SK-N-SH (cell line): ENCODE measurements at places on chromosomes 3 and 15. TPM values are rescaled to one million over a fixed set of nuclear protein-coding genes. Genes with fewer than 3 reads are reported as not detected.

GABRB3 gene
- polyA plus RNA-seq, result 0.10 and 0.75 TPM in 2 replicates

TMEM40 gene
- 0.05 and 0.11 TPM in 2 replicates for polyA plus RNA-seq

GPR87 gene
- 2.3 and 2.4 TPM in 2 replicates for polyA plus RNA-seq

CNTN6 gene
- polyA plus RNA-seq, result 0.02 TPM in 1 of 2 replicates, not detected in the other

DNA sequence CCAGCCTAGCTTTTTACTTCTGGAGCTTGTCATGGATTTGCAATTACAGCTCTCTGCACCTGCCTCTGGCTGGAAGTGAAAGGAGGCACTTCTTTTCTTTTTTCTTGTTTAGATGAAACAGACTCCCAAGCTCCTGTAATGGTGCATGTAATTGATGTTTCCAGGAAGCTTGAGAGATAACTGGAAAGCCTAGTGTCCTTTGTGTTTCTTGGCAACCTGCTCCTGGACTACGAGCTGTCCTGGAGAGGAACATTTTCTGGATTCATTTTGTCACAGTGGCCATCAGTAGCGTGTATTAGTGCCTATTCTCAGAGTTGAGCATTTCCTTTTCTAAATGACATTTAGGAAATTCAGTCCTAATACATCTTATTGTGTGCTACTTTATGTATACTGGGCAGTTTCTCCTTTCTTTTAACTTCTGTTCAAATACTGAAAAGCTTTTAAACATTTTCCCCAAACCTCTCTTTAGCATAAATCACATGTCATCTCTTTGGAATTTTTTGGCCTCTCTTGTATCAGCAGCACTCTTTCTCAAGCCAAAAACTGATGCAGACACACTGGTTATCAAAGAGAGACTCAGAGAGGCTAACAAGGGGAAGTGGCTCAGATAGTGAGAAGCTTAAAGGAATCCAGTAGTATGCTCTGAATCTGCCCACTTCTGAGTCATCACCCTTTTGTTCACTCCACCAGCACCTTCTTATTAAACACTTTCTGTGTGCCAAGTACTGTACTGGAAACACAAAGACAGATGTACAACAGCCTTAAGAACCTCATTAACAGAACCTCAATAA is 62.6 kb upstream of the SLC2A2 start:
- DNase-seq, result no peak

GRCh38 chr15:66838671-66839239 is 136.7 kb downstream of the SMAD6 start:
- DNase-seq, result peak; percentile 69

GRCh38 chr3:181103605-181104004 is 114.1 kb upstream of the DNAJC19 start:
- peak; percentile 12 for DNase-seq

- DNase-seq, result no peak
Measured at GRCh38 chr3:31461426-31461825, 71.3 kb upstream of the STT3B start.

GRCh38 chr15:31437686-31438085 is 111.1 kb downstream of the KLF13 start:
- DNase-seq, result no peak

DNA sequence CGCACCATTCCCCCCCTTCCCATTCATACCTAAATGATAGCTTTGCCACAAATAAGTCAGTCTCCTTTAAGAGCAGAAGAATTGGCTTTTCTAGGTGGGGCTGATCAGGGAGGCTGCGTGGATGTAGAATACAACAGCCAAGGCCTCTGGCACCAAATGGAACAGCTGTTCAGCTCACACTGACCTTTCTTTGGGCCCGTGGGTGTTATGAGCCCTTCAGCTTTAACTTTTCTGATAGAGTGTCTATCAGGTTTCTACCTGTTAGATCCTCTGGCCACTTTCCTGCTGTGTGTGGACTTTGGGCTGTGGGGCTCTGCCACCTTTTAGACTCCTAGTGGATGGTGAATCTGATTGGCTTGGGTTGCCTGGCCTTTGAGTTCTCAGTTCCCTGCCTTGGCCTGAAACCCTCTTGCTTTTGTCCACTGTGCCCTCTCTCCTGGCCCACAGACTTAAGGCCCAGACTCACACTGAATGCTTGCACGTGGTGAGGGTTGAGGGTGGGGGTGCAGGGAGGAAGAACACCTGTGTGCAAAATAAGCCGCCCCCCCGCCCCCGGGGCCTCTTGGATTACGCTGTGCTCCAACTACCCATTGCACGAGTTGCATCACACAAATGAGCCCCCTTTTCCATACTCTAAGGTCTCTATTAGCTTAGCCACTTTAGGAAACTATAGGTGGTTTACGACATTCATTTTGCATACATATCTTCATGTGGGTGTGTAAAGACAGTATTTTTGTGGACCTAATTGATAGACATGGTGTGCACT is 1.3 kb upstream of the RFX7 start:
- no peak for DNase-seq

- no peak for DNase-seq
Measured at GRCh38 chr3:105611304-105612192, 244.8 kb downstream of the ALCAM start.

DNA sequence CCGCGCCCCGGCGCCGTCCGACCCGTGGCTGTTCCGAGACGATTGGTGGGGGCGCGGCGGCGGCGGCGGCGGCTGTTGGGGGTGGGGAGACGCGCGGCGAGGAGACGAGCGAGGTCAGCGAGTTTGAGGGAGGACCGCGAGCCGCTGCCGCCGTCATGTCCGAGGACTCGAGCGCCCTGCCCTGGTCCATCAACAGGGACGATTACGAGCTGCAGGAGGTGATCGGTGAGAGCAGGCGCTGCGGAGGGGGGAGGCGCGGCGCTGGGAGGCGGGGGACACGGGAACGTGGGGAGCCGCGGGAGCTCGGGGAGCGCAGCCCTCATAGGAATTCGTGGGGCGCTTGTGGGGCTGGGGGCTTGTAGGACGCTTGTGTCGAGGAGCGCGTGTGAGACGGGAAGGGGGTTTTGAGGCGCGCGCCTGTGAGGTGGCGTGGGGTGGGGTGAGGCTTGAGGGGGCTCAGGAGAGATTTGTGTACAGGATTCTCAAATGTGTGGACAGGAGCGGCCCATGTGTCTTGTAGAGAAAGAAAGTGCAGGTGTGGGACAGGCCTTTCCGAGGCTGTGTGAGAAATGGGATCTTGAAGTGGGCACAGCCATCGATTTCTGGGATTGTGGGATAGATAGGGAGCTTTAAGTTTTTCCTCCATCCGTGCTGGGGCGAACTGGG is 518 bp downstream of the OXSR1 start:
- no peak for DNase-seq

- DNase-seq, result no peak
Measured at GRCh38 chr15:52559575-52559974, 9.3 kb downstream of the ARPP19 start.

DNA sequence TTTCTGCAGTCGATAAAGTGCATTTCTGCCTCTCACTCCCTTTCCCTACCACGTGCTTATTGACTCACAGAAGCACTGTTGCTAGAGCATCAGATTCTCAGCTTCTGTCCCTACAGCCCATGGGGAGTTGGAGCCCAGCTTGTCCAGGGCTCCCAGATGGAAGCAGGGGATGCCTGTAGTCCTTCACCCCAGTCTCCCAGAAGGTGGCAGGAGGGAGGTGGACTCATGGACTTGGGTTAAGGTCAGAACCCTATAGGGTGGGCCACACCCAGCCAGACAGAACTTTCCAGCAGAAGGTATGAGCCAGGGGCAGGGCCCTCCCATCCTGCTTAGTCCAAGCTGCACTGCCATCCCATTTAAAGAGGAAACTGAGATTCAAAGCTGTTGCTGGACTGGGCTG is 33.1 kb upstream of the SEMA3F start:
- DNase-seq, result no peak

- DNase-seq, result no peak
Measured at GRCh38 chr15:68812597-68813431, 7.9 kb downstream of the ANP32A start.

DNA sequence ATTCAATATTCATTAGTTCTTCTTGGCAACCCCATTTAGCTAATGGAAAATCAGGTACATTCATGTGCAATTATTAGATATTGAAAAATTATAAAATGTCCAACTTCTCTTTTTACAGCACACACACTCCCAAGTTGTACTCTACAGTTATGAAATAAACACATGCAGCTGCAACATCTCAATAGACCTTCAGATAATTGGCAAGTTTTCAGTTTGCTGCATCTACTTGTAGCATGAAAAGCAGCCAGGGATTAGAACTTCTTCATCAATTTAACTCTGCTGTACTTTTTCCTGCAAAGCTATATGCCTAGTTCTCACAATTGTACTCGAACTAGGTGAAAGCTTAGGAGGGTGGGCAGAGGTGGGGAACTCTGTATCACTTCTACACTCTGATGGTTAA is 46.6 kb upstream of the FHIT start:
- DNase-seq, result no peak

DNA sequence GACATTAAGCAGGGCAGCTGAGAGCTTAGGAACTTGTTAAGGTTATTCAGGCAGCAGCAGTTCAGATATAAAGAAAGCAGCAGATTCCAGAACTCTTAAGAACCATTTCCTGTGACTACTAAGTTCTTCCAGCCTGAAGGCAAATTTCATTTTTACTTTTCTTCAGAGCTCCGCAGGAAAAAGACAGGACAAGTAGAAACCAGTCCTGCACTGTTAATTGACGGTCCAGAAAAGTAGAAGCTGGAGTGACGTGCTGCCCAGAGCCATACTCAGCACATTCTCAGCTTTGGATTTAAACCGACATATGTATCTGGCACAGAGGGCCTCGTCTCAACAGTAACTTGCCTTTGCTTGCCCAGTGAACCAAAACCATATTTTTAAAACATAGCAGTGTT is 219.4 kb upstream of the STRIT1 start:
- DNase-seq, result no peak

GRCh38 chr3:26105261-26105660 is 315.4 kb downstream of the OXSM start:
- DNase-seq, result no peak

GRCh38 chr3:29167180-29167579 is 113.7 kb upstream of the RBMS3 start:
- no peak for DNase-seq

GRCh38 chr15:99441871-99442251 is 123.9 kb upstream of the MEF2A start:
- DNase-seq, result peak; percentile 19

GRCh38 chr3:32197991-32198390 is 40.5 kb upstream of the CMTM8 start:
- no peak for DNase-seq
